ENCODE measurements at places on chromosomes 3 and 15.

DNA sequence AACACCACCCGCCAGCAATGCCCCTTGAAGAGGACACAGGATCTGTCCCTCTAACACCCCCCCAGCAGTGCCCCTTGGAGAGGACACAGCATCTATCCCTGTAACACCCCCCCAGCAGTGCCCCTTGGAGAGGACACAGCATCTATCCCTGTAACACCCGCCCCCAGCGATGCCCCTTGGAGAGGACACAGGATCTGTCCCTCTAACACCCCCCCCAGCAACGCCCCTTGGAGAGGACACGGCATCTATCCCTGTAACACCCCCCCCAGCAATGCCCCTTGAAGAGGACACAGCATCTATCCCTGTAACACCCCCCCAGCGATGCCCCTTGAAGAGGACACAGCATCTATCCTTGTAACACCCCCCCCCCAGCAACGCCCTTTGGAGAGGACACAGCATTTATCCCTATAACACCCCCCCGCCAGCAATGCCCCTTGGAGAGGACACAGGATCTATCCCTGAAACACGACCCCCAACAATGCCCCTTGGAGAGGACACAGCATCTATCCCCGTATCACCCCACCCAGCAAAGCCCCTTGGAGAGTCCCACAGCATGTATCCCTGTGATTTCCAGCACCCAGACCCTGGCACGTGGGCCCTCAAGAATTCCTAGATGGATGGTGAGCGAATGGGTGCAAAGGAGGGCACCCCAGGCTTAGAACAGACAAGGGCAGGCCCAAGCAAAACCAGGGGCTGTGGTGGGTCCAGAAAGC, 26.9 kb downstream of the TNK2 start:
- DNase-seq: no peak

DNA sequence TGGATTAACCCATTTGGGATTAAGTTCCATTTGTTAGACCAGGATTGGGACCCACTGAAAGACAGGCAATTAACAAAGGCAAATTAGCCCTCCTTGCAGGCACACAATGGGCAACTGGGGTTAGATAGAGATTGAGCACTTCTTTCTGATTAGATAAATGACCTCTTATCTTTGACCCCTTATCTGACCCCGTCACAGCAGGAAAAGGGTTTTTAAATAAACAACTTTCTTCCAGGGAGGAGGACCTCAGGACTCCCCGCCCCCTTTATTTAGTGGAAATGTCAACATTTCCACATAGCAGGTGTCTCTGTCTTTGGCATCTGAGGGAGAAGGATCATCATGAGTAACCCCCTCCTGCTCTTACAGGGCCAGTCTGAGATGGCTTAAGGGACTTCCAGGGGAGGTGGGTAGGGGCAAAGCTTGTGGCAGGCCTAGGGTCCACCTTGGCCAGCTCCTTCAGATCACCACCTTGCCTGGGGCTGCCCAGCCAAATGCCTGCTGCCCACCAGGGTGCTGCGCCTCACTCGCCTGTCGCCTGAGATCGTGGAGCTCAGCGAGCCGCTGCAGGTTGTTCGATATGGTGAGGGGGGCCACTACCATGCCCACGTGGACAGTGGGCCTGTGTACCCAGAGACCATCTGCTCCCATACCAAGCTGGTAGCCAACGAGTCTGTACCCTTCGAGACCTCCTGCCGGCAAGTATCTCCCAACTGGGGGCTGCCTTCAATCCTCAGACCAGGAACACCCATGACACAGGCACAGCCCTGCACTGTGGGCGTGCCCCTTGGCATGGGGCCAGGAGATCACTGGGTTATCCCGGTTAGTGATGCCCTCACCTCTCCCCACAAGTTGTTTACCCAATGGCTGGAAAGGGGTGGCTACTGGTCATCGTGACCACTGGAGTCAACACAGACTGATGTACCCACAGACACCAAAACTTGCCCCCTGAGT, 2.6 kb upstream of the WDR6 start:
- DNase-seq: no peak

GRCh38 chr3:57038466-57039164, 21.8 kb upstream of the SPATA12 start:
- no peak for DNase-seq

- DNase-seq: peak; percentile 50
Measured at GRCh38 chr3:169227911-169228310, 435.6 kb downstream of the MECOM start.

DNA sequence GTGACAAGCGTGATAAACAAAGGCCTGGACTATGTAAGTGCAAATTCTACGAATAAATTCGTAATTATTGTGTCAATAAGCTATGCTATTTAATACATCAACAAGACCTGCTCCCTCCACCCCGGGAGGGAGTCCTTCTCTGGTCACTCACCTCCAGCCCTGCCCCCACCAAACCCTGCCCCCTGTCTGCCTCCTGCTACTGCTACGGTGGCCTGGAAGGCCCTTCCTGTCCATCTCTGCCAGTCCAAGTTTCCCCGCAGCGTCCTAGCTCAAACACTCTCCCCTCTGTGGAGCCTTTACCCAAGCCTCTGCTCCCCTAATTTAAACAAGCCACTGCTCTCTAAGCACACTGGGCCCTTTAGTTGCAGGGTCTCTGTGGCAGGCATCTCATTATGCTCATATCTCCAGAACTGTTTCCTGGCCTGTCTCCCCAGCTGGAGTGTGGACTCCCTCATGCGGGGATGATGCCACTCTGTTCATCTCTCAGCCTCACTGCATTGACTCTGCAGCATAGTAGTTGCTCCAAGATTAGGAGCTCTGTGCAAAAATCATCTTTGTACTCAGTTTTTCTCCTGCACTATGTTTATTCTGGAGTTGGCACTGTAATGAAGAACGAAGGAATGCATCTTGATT, 241.2 kb downstream of the NTRK3 start:
- no peak for DNase-seq

DNA sequence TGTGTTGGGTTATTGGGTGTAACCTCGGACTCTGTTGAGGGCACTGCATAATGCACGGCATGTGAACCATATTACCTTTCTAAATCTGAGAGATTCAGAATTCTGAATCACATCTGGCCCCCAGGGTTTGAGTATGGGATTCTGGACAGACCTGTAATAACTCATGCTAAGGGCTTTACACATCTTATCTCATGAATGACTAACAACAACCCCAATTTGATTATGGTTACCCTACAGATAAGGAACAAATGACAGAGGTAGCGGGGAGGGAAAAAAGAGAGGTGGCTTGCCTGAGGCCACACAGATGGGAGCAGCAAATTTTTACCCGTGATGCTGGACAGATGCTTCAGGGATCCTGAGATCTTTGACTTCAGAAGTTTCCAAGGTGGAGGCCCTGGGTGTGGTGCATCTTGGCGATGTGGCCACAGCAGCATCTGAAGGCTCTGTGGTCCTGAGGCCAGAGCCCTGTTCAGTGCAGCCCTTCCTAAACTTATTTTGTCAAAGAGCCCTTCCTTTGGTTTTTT, 43.8 kb downstream of the POMGNT2 start:
- no peak for DNase-seq

DNA sequence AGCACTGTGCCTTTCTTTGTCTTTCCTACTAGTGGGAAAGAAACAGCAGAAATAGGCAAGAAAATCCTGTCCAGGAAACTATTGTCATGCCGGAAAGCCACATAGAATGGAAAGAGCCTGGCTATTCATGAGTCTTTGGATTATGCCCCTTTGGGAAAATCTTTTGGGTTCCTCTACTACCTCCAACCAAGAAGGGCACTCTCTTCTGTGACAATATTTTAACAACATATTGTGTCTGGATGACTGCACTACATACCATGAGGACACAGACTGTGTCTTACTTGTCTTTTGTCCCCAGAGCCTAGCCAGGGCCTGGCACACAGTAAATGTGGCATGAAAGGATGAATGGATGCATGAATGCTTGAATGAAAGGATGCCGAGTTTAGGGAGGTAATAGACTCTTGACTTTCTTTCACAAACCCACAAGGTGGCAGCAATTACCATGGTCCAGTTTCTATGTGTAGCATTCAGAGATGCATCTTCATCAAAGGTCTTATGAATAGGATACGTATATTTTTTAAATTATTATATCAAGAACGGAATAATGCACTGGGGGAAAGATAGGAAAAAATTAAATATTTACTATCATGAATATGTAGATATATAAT, 30.3 kb downstream of the ARL14 start:
- DNase-seq: peak; percentile 66

DNA sequence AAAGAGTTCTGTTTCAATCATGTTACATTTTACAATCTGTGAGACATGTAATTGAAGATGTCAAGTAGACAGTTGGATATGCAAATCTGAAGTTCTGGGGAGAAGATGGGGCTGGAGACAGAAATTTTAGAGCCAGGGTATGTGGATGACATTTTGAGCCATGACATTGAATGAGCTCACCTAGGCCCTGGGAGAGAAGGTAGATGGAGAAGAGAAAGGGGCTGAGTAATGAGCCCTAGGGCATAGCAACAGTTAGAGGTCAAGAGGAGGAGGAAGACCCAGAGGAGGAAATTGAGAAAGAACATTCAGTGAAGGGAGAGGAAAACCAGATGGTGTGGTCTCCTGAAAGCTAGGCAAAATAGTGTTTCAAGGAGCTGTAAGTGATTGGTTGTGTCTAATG, 15.3 kb downstream of the TMEM266 start:
- no peak for DNase-seq

DNA sequence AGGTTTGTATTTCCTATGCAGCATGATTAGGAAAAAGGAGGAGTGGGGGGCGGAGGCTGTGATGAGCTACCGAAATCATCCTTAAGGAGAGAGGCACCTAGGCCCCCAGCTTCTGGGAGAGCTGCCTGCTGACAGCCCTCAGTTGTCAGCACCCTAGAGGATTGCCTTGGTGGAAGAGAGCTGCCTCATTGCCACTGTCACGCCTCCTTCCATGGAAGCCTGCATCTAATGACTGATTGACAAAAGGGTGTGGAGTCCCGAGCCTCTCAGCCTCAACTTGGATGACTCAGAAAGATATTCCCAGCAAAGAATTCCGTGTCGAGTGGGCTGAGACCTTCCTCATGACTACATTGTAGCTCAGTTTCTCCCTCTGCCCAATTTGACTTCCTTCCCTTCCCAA, 320.4 kb upstream of the PROK2 start:
- peak; percentile 41 for DNase-seq

- no peak for DNase-seq
Measured at GRCh38 chr15:86236356-86237110, 156.9 kb downstream of the AGBL1 start.

- DNase-seq: no peak
Measured at GRCh38 chr3:186953011-186953487, 22.7 kb downstream of the ST6GAL1 start.

GRCh38 chr3:106058475-106058874, 189.7 kb upstream of the CBLB start:
- no peak for DNase-seq

GRCh38 chr15:29532296-29532695, 262.7 kb upstream of the NSMCE3 start:
- DNase-seq: no peak

GRCh38 chr3:64220161-64220914, 4.9 kb downstream of the PRICKLE2 start:
- DNase-seq: peak; percentile 64

Data from fibroblast of mammary gland (primary cell).